NCI-H446 (cell line): ENCODE measurements at places on chromosomes 12 and 14.

- DNase-seq = no peak
Measured at GRCh38 chr12:34605955-34606748, 583.9 kb downstream of the ALG10 start.

DNA sequence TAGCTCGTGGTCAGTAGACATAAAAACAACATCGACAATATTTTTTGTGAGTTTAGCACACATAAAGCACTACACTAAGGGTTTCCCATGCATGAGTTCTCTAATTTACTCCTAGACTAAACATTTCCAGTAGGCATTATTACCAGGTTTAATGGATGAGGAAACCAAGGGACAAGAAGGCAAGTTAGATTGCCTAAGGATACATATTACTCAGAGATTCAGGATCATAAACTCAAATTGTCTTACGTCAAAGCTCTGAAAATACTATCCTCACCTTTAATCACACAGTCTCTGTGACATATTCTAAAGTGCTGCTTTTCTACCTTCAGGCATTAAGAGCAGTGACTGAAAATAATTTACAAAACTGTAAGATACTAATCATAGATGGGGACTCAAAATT lies 655.3 kb downstream of the SLC16A7 start:
- no peak for DNase-seq

GRCh38 chr12:79782172-79782900 lies 91.6 kb upstream of the PAWR start:
- no peak for DNase-seq

DNA sequence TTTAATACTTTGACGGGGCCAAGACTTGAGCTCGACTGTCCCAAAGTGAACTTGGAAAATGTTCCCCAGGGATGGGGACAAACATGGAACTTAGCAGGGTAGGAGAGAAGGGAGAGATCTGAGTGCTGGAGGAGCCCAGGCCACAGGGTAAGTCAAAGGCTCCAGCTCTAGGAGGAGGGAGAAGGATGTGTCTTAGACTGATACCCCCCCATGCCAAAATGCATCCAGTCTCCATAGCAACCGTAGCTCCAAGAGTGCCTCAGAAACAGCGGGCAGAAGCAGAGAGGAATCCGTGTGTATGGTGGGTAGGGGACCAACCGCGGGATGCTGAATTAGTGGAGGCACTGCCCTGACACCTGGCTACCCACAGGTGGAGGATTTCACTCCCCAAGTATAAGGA lies 845 bp upstream of the AGAP2 start:
- no peak for DNase-seq

DNA sequence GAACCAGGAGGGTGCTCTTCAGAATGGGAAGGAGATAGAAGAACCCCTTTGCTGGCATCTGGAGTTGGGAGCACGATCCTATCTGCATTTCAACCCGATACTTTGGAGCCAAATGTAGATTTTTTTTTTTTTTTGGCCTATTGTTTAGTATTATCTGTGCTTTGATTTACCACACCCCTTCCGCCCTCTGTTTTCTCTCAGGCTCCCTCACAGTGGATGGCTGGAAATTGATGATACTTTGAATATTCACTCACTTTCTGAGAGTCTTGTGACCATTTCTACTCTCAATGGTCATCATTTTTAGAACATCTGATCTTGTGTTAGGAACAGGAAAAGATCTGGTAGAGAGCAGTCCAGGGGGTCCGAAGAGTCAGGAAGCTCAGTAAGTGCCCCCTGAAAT lies 9.0 kb downstream of the TSPAN9 start:
- DNase-seq = no peak

DNA sequence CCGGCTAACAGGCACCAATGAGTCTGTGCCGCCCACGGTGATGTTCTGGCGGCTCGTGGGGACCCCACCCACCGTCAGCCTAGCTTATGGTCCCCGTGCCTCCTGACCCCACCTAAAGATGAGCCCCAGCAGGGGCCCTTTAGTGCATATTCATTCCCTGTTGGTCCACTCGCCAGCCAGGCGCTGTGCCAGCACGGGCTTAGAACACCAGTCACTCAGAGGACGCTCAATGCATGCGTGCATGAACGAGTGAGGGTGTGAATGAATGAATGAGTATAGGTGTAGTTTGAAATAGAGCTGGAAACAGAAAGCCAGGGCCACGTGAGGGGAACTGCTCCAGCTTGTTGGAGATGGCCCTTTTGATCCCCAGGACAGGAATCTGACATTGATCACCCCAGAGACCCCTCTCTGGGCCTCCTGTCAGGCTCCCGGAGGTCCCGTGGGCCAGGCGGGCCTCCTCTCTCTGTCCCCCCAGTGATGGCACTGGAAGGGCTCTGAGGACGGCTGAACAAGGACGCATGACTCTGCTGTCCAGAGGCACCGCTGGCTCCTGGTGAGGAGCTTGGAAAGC lies 193.9 kb upstream of the C14orf180 start:
- DNase-seq = no peak

- DNase-seq = no peak
Measured at GRCh38 chr12:15688838-15689625, 100.2 kb downstream of the EPS8 start.

DNA sequence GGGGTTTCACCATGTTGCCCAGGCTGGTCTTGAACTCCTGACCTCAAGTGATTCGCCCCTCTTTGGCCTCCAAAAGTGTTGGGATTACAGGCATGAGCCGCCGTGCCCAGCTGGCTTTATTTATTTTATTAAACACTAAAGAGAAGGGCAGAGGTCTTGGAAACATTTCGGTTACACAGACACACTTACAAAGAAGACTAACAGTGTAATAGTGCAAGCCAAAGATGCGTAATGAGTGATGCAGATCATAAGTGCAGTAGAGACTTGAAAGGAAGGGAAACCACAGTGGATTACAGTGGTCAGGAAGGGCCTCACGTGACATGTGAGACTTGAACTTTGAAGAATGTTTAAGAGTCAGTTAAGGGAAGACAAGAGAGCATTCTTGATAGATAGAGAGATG lies 33.9 kb upstream of the CDK17 start:
- no peak for DNase-seq

GRCh38 chr12:38490073-38490472 lies 173.5 kb downstream of the ALG10B start:
- DNase-seq = no peak

- no peak for DNase-seq
Measured at GRCh38 chr14:47226877-47227520, 448.4 kb downstream of the MDGA2 start.
